Stimulated activated CD8-positive, alpha-beta memory T cell treated with anti-CD3 and anti-CD28 coated beads, Interleukin-15, amount 100 ng/mL, for 1 hour (primary cell): ENCODE measurements at places on chromosomes 2 and 18.

GRCh38 chr2:143926736-143927135 is 593.2 kb downstream of the ZEB2 start:
- DNase-seq, result no peak

DNA sequence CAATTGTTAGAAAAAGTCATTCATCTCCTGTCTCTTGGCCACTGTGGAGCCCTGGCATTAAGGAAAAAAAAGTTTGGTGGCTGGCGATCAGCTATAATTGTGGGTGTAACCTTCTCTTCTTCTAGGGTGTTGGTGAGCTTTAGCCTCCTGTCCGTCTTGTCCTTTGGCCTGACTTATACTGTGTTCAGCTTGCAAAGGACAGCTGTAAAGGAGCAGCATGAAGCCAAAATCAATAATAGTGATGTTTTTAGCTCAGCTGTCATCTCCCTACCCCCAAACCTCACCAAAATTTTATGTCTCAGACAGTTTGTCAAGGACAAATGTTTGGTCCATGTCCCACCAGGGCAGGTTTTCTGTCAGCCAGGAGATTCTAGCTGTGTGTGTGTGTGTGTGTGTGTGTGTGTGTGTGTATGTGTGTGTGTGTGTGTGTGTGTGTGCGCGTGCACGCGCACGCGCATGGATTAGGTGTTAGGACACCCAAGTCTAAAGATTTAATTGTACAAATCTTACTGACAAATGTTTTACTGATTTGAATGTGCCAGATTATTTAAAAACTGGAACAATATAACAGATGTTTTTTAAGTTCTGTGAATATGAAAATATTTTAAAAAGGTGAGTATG is 109.2 kb downstream of the PTPRM start:
- no peak for DNase-seq

GRCh38 chr2:142596334-142597088 is 281.0 kb upstream of the KYNU start:
- no peak for DNase-seq

- DNase-seq, result no peak
Observed at GRCh38 chr2:160484859-160485520, 8.6 kb downstream of the RBMS1 start.

- DNase-seq, result no peak
Observed at GRCh38 chr2:199979398-199979797, 24.0 kb downstream of the MAIP1 start.

- no peak for DNase-seq
Observed at GRCh38 chr2:191512874-191513273, 165.1 kb upstream of the NABP1 start.

- DNase-seq, result no peak
Observed at GRCh38 chr2:127572841-127573240, 37.4 kb downstream of the MYO7B start.

- no peak for DNase-seq
Observed at GRCh38 chr2:199756211-199756610, 94.8 kb downstream of the FTCDNL1 start.

DNA sequence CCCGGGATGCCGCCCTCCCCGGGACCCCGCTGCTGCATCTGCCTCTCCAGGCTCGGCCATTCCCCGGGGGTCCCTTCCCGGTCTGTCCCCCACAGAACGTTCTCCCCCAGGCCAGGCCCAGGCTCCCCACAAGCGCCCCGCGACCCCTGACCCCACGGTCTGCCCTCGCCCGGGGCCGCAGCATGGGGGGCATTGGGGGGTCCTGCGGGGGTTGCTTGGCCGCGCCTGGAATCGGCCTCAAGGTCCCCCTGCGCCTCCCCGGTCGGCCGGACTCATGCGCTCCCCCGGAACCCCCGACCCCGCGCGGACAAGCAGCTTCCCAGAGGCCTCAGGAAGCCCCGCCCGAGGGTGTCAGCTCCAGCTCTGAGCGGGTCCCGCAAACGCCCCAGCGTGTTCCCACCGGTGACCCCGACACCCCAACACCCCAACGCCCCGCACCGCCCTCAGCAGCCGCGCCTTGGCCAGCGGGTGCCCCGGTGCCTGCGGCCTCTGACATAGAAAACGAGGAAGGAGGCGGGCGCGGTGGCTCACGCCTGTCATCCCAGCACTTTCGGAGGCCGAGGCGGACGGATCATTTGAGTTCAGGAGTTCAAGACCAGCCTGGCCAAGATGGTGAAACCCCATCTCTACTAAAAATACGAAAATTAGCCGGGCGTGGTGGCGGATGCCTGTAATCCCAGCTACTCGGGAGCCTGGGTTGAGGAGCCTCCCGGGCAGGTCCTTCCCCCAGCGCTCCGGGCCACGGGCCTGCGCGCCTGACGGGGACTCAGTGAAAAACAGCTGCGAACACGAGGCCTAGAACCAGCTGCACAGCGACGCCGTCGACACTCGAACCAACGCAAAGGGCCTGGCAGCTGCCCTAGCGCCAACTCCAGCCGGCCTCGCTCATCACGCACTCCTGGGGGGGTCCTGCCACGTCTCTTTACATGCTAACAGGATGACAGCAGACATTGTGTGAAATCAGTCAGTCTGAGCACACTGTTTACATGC is 61.8 kb upstream of the CTDP1 start:
- no peak for DNase-seq

DNA sequence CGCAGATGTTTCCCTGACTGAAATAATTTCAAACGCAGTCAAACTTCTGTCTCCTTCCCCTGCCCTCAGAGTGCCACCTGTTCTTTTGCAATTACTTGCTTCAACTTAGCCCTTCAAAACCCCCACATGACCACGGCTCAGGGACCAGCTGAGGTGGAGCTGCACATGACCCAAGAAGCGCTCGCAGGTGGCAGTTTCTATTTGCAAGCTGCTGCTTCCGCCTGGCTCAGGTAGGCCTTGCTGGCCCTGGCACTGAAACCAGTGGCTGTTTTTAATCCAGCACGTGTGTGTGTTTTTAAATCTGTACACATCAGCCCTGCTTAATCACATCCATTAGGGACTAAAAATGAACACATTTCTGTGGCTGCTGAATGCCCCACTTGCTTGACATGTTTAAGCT is 95.3 kb downstream of the CCDC93 start:
- no peak for DNase-seq

DNA sequence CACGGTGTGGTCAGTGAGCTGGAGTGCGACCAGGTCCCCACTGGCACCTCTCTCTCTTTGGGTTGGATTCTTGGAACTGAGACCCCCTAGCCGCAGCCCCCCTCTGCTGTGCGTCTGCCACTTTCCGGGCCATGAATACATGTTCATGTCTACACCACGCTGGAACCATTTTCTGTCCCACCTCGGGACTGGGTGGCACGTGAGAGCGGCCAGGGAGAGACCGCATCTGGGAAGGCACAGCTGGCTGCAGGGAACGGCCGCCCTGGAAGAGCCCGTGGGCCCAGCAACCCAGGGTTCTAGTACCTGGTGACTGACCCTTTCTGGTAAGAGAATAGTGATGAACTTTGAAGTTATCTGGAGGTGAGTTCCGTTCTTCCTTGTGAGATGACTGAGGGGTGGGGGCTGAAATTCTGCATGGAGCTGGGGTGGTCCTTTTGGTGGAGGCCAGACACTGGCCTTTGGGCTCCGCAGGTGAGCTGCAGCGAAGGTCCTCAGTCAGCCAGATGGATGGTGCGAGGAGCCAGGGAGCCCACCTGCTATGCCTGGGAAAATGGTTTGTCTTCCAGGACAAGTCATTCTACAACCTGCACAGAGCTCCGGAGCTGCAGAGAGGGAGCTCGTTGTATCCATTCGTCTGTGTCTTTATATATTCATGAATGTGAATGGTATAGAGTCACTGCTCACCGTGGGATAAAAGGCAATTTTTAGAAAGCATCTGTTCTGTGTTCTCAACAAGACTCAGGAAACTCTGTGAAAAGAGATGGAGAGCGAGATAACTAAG is 223.5 kb downstream of the NDUFA10 start:
- DNase-seq, result no peak

DNA sequence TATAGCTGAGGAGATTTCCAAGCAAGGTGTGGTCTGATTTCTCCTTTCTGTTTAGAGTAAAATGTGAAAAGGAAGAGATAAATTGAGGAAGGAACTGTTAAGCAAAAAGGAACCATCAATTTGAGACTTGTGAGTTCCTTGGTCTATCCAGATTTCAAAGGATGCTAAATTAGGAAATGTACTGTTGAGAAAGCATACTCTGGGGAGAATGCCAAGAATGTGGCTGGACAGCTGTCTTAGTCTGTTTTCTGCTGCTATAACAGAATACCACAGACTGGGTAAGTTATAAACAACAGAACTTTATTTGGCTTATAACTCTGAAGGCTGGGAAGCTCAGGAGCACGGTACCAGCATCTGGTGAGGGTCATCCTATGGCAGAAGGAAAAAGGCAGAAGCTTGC is 1097.2 kb downstream of the TDRD15 start:
- no peak for DNase-seq

GRCh38 chr2:216328347-216328746 is 43.9 kb downstream of the MARCHF4 start:
- DNase-seq, result no peak

- no peak for DNase-seq
Observed at GRCh38 chr2:166643980-166644379, 149.9 kb upstream of the SCN7A start.

GRCh38 chr2:56474412-56475158 is 290.8 kb downstream of the CCDC85A start:
- no peak for DNase-seq

DNA sequence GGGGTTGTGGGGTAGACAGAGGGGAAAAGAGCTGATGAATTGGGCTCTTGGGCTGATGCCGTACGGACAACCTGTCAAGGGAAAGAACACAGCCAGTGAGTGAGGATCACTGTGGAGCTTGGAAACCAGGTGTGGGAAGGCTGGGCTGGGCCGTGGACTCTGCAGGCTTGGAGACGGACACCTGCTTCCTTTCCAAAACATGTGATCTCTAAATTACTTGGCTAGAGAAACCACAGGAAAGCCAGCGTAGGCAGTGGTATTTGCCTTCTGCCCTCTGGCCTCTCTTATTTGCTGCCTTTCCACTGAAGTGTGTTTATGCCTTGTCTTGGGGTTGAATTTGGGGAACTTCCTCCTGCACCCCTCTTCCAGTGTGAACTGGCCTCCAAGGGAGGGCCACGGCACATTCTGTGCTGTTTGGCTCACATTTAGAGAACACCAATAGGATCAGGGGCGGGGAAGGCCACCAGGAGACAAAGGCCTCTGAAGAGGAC is 267.7 kb downstream of the PRKCE start:
- DNase-seq, result no peak

GRCh38 chr2:178886006-178886405 is 78.8 kb upstream of the TTN start:
- no peak for DNase-seq

- DNase-seq, result peak; percentile 4
Observed at GRCh38 chr18:25921677-25922421, 168.6 kb downstream of the SS18 start.

DNA sequence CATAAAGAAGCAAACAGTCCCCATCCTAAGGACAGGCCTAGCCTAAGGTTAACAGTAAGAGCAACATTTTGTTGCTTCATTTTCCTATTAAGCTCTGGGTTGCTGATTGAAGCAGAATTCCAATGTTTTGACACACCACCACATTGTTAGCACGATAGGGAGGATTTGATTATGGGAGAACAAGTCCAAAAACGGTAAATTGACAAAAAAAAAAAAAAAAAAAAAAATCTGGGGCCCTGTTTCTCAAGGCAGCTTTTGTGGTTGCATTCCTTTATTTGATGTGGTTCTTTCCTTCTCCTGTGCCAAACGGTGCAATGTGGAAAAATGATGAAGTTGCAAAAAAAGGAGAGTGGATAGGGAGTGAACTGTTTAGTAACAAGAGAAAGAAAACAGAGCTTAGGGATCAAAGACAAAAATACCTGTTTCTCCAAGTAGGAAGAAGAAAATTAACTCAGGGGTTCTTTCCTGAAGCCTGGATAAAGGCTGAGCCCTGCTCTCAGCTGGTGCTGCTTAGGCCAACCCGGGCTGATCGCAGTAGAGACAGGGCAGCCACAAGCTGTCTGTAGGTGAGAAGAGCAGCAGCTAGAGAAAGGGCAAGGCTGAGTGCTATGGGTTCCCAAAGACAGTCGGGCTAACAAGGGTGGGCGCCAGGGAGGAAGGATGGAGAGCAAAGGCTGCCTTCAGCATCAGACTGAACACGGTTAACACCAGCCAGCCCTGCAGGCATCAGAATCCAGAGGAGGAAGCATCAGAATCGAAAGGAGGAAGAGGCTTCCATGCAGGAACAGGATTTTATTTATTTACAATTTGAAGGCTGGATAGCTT is 167.8 kb upstream of the FOSL2 start:
- no peak for DNase-seq

DNA sequence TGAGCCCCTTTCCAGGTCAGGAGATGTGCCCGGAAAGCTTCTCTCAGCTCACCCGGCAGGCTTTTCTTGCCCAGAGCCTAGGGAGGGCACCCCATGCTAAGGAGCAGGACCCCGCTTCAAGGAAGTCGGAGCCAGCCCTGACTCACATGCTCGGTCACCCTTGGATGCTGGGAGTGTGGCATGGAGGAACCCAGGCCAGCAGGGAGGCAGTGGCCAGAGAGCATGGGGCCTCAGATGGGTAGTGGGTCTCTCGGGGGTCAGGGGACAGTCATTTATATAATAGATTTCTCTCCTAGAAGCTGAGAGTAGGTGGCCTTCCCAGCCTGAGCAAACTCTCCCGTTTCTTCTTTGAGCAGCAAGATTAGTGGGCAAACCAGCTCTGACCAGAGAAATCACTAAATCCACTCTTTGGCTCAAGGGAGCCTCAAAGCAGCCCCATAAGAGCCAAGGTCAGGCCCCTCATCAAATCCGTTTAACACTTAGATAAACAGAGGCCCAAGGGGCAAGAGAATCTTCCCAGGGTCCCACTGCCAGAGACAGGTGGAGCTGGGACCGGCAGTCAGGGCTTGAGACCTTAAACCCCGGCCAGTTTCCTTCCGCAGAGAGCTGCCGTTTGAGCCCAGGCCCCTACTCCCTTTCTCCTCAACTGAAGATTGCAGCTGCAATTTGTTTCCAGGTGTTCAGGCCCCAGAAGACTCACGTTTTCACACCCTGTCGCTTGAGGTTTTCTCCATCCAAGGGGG is 113.1 kb downstream of the CYP26B1 start:
- no peak for DNase-seq

DNA sequence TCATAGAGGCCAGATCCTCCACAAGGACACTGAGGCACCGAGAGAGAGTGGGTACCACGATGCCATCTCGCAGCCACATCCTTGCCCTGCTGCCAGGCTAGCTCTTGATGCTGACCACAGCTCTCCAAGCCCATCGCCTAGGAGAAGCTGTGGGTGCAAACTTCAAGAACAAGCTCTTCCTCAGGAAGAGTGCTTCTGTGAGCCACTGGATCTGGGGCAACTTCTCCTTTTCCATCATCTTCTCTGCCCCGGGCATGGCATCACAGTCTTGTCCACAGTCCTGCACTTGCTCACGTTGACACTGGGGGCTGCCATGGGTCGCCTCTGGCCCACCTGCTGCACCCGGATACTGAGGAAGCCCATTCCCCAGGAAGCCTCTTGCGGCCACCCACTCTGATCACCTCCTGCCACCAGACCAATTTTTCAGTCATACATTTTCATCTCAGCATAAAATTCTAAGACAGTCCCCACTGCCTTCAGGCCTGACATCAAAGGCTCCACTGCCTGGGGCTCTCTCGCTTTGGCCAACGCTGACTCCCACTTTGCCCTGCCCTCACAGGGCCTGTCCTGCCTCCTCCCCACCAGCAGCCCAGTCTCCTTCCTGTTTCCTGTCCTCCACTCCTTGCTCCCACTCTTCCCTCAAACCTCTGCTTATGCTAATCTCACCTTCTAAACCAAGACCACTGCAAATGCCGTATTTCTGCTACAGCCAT is 243.9 kb downstream of the AFF3 start:
- DNase-seq, result no peak

GRCh38 chr2:98730053-98730706 is 752 bp downstream of the MGAT4A start:
- DNase-seq, result peak; percentile 23

GRCh38 chr2:48148841-48149430 is 242.6 kb upstream of the FBXO11 start:
- no peak for DNase-seq

- no peak for DNase-seq
Observed at GRCh38 chr2:26175466-26176278, 2.8 kb downstream of the GAREM2 start.
